Effector CD8-positive, alpha-beta T cell (primary cell): ENCODE measurements at places on chromosomes 16 and 17.
A peak's percentile ranks its signal among the peaks of the same experiment; 100 is the strongest.

DNA sequence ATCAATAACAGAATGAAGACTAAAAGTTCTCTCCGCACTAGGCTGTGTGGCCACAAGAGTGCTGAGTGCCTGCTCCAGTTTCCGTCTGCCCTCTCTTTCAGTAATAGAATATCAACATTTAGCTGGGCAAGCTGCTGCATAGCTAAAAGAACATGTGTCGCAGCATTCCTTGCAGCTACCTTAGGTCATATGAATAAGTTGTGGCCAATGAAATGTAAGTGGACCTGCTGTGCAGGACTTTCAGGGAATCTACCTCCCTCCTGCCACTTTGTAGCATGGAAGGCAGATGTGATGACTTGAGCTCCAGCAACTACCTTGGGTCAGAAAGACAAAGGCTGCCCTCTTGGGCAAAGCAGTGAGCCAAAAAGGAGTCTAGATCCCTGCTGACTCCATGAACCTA lies 25.4 kb downstream of the SLC39A11 start:
- DNase-seq: no peak

DNA sequence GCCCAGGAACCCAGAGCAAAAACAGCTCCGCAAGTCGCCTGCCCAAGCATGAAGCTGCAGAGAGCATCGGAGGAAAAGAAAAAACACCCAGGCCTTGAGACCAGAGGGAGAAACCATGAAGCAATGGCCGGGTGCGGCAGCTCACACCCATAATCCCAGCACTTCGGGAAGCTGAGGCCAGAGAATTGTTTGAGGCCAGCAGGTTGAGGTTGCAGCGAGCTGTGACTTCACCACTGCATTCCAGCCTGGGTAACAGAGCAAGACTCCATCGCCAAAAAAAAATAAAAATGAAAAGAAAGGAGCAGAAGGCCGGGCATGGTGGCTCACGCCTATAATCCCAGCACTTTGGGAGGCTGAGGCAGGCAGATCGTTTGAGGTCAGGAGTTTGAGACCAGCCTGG lies 40.3 kb downstream of the C16orf95 start:
- DNase-seq: no peak

DNA sequence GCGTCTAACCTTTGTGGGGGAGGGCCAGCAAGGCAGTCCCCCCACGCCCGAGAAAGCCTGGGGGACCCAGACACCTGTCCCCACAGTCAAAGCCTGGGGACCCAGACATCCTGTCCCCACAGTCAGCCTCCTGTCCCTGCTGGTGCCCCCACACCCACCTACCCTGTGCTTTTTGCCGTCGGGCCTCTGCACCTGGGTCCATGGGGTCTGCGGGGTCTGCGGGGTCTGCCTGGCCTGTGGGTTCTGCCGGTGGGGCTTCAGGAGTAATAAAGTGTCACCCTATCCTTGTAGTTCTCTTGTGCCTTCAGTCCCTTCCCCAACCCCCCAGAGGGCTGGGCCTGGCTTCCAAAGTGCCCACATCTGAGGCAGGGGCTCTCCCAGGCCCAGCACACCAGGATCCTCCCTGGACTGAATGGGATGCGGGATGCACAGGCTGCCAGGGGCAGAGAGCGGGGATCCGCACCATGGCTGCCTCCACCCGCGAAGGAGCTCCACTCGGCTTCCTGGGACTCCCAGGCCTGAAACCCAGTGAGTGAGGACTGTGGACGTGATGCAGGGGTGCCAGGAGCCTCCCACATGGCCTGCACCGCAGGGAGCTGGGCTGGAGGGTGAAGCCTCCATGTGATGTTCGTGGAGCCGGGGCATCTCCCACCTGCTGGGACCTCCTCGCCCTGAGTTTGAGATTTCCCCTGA lies 16.3 kb upstream of the DPEP1 start:
- DNase-seq: no peak

DNA sequence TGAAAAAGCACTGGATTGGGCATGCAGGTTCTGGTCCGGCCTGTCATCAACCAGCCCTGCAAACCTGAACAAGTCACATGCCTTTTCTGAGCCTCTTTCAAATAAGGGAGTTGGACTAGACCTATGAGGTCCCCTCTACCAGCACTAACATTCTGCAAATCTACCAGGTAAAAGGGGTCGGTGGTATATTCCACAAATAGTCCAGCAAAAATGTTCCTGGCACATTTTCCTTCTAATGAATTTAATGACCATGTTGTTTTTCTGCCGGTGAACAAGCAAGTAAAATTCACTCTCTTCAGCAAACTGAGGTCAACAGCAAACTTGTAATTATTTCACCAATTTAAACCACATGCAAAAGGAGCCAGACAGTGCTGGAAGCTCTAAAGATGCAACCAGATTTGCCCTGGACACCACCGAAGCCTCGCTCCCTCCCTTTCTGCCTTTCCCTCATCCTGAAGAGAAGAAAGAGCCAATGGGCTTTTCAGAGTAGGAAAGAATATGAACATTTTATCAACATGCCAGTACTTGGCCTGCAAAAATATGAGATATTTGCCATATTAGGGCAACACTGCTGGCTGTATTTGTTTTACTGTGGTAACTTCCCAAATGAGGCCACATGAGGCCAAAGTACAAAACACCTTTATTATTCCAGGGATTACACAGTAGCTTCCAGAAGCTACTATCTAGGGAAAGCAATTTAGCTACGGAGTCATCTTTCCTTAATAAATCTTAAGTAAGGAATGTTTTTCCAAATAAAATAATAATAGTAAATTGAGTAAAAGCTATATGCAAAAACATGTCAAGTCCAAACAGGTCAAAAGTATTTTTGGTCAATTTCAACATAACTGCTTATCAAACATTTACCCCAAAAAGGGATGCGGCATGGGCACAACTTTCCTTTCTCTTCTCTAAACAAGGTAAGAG lies 45.0 kb downstream of the USP31 start:
- DNase-seq: no peak

GRCh38 chr16:48433116-48433849 lies 48.1 kb upstream of the SIAH1 start:
- DNase-seq: no peak

GRCh38 chr17:44191369-44191768 lies 4.6 kb downstream of the TMUB2 start:
- DNase-seq: no peak

DNA sequence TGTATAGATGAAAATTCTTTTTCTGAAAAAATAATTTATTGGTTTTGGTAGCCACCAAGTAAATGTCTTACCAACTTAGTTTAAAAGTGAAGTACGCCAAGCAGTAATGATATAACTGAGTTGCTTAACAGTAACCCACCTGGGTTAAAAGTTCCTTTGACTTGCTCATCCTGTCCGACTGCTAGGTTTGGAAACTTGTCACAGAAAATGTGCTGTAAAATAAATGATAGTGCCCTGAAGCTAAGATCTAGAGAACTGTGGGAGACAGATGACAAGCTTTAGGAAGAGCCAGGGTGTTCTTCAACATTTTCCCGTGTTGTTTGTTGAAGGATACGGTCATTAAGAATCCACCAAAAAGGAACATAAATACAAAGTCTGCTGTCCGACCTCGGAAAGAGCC lies 5.0 kb downstream of the DERL2 start:
- no peak for DNase-seq

- DNase-seq: no peak
Observed at GRCh38 chr16:74079232-74079586, 217.4 kb upstream of the PSMD7 start.

GRCh38 chr17:69460963-69461922 lies 46.7 kb downstream of the MAP2K6 start:
- DNase-seq: no peak

- DNase-seq: peak; percentile 29
Observed at GRCh38 chr17:40320756-40321523, 12.0 kb downstream of the RARA start.

DNA sequence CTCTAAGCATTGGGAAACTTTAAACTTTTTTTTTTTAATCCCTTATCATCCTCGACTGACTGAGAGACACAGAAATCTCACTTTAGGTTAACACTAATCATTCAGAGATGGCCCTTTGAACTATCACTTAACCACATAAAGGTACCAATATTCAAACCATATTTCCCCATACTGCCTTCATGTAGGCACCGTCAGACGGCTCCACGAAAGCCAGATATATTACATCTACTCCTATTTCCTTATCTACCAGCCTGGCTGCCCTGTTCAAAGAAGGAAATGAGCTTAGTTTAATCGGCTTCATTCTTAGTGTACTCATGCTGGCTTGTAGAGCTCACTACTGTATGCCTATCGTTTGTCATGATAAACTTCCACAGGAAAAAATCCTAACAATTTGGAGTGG lies 270.9 kb downstream of the CEP112 start:
- DNase-seq: no peak

GRCh38 chr16:75593825-75594820 lies 27.9 kb downstream of the GABARAPL2 start:
- DNase-seq: no peak

DNA sequence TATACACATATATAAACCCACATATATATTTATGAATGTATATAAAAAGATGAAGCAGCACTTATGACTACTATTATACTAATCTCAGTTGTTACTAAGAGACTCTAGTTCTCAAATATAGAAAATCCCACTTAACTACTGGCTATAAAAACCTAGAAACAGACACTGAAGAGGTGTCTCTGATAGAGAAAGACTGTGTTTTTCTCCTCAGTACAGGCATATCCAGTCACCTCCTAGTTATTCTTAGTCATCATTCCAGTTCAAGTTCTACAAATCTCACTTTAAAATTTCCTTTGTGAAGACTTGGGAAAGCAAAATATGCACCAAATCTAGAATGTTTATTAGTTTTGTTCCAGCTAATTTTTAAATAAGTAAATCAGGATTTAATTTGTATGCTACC lies 93.9 kb downstream of the STH start:
- no peak for DNase-seq

- DNase-seq: no peak
Observed at GRCh38 chr17:76383546-76384221, 725 bp upstream of the SPHK1 start.

DNA sequence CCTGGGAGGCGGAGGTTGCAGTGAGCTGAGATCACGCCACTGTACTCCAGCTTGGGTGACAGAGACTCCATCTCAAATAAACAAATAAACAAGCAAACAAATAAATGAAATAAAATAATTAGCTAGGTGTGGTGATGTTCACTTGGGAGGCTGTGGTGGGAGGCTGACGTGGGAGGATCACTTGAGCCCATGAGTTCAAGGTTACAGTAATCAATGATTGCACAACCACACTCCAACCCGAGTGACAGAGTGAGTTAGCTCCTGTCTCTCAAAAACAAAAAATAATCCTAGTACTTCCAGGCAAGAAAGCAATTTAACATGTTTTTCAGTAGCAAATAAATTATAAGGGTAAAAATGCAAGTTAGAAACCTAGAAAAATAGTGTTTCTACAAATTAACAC lies 26.4 kb downstream of the CFDP1 start:
- no peak for DNase-seq

GRCh38 chr16:22928882-22929435 lies 115.0 kb downstream of the HS3ST2 start:
- DNase-seq: no peak
